ENCODE measurements at places on chromosomes 11 and 22.
A peak's percentile ranks its signal among the peaks of the same experiment; 100 is the strongest.

- DNase-seq, result peak; percentile 38
These were observed 3.5 kb upstream of the ELMOD1 start for GRCh38 chr11:107587306-107587979.

GRCh38 chr22:23233752-23234408 is 53.6 kb downstream of the BCR start:
- peak; percentile 79 for DNase-seq

- no peak for DNase-seq
These were observed 341 bp downstream of the NAALADL1 start for GRCh38 chr11:65058012-65058411.

DNA sequence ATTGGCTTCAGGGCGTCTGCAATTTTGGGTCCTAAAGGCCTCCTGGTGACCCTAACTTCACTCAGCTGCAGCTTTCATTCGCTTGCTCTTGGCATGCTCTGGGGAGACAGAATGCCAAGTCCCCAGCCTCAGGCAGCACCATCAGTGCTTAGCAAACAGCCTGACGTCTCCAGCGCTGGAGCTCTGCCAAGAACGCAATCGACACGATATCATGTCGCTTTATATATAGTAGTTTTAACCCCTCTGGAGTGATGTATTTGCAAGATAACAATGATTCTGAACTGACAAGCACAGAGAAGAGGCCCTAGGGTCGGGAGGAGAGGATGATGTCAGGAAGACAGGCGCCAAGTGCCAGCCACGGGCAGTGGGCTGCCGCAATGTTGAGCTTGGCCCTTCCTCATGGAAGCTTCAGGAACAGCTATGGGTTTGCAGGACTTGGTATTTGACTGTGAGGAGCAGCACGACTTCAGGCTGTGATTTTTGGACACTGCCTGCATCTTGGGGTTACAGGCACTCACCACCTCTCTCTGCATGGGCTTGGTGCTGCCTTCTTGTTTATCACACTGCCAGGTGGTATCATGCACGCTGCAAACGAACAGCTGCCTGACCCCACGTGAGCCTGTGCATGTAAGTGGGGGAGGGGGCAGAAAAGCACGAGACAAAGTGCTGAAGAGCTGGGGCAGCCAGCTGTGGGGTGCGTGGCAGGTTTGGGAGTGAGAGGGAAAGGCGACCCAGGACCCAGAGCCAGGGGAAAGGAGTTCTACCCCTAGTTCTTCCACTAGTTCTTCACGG is 26.1 kb downstream of the B3GAT1 start:
- no peak for DNase-seq

DNA sequence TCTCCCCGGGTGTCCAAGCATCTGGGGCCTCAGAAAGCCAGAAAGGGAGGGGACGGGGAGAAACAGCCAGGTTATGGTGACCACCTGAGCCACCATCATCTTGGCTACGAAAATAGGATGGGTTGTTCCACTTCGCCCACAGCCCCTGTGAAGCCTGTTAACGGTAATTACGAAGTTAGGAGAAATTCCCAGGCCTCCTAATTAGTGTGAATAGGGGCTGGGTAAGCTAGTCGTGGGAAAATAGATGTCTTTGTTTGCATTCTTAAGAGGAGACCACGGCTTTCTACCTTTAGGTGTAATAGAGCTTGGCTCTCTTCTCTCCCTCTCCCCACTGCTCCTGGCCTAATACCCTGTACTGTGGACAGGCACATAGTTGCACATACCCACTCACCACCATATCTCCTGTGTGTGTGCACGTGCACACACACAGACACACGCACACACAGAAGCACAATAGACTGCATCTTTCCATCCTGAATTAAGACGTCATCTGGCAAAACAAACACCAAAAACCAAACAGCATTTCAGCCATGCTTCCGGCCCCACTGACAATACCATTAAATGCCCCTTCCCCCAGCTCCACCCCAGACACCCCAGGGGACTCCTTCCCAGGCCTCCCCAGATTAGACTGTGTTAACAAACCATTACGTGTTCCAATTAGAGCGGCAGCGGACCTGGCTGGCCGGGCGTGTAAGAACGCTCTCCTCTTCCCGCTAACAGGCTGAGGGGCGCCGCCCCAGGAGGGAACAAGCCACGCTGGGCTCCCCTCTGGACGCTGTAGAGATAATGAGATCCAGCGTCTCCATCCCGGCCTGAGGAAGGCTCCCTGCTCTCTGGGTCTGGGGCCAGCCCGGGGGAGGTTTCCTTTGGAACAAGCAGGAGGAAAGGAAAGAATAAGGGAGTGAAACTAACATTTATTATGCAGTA is 72.8 kb downstream of the TP53I11 start:
- peak; percentile 76 for DNase-seq

DNA sequence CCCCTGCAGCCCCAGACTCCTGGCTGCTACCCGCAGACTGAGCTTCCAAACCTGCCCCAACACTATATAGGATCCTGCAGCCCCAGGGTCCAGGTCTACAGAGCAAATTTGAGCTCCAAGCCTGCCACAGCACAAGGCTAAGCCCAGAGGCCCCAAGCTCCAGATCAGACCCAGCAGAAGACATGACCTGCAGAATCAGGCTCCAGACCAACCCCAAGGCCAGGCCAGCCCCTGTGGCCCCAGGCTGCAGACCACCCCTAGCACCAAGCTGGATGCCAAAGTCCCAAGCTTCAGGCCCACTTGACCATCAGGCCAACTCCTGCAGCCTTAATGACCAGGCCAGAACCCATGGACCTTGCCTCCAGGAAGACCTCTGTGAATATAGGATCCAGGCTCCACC is 145.3 kb downstream of the DLG2 start:
- DNase-seq, result no peak

DNA sequence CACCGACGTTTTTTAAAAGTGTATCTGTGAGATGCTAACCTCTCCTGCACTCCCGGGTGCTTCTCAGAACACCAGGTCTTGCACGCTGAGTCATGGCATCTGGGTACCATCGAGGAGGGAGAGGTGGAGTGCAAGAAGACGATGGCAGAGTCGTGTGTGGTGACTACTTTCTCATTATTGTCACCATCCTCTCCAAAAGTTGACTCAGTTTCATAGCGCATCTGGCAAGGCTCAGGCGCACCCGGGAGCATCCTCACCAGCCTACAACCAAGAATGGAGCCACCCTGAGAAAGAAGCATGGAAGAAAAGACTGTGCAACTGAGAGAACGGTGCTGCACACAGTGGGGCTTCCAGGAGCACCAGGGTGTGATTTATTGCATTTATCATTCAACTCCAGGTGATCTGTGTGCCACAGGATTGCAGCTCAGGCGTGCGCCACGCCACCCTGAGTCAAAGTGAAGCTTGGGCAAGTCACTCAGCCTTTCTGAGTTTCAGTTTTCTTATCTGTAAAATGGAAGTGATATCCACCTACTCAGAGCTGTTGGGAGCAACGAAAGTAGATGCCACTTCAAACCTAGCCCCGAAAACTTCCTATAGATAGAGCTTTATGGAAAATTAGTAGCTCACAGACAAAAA is 65.4 kb downstream of the LINC01488 start:
- DNase-seq, result no peak

DNA sequence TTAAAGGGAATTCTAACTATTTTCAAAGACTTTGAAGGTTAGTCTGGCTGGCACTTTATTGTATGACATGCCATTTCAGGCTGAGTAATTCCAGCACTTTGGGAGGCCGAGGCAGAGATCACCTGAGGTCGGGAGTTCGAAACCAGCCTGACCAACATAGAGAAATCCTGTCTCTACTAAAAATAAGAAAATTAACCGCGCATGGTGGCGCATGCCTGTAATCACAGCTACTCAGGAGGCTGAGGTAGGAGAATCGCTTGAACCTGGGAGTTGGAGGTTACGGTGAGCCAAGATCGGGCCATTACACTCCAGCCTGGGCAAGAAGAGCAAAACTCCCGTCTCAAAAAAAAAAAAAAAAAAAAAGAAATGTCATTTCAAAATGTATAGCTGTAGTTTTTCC is 95.6 kb downstream of the RDX start:
- no peak for DNase-seq

GRCh38 chr22:29148826-29149225 is 56.9 kb upstream of the EMID1 start:
- no peak for DNase-seq

DNA sequence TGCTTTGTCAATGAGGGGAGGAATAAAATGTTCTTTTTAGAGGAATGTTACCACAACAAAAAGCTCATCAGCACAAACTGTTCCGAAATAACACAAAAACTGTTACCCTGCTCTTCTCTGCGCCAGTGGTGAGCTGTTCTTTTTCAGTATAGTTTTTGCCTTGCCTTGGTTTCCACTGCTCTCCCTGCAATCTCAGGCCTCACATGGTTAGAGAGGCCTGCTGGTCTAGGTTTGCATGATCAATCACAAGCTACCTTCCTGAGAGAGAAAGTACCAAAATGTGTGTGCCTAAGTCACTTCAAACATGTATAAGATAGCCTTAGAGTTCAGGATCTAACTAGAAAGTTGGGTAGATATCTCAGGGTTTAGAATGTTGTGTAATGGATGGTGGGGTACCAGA is 114.6 kb downstream of the STIM1 start:
- no peak for DNase-seq

DNA sequence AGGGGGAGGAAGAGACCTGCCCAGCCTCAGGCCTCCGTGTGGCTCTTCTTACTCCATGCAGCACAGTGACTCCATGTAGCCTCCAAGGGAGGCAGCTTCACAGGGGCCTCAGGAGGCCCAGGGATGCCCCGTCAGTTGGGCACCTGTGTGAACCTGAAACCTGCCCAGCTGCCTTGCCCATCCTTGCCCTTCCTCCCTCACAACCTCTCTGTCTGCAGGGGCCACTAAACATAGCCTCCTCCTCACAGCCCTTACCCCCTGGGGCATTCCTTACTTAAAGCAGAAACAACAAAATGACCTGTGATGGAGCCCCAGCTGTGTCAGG is 7.1 kb downstream of the LRRC32 start:
- DNase-seq, result no peak

DNA sequence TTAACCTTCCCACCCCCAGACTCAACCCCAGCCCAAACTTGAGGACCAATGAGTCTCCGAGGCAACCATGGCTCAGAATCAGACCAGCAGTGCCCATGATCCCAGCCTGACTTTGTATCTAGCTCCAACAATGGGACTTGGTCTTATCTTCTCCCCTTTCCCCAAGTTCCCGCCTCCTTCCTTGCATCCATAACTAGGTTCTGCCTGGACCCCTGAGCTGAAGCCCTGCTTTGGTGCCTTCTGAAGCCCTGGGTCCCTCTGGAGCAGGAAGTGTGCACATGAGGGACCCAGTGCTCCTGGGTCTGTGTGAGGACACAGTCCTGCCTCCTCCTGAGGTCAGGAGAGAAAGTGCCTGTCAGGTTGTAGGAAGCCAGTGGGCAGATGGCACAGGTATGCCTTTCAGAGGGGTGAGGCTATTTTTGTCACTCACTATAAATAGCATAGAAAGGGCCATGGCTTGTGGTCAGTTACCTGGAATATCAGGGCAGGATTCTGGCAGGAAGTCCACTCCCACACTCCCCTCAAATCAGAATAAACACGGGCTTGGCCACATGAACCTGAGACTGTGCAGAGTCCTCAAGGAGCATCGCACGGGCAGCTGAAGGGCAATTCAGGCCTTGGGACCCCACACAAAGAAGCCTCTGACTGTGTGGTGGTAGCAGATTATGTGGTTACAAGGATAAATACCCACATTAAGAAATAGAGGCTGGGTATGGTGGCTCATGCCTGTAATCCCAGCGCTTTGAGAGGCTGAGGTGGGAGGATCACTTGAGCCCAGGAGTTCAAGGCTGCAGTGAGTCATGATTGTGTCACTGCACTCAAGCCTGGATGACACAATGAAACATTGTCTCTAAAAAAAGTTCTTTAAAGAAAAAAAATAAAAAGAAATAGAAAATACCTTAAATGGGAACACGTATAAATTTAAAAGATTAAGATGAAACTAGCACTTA is 27.4 kb downstream of the RCN1 start:
- peak; percentile 78 for DNase-seq

- no peak for DNase-seq
These were observed 171.8 kb downstream of the DSCAML1 start for GRCh38 chr11:117625237-117625636.

DNA sequence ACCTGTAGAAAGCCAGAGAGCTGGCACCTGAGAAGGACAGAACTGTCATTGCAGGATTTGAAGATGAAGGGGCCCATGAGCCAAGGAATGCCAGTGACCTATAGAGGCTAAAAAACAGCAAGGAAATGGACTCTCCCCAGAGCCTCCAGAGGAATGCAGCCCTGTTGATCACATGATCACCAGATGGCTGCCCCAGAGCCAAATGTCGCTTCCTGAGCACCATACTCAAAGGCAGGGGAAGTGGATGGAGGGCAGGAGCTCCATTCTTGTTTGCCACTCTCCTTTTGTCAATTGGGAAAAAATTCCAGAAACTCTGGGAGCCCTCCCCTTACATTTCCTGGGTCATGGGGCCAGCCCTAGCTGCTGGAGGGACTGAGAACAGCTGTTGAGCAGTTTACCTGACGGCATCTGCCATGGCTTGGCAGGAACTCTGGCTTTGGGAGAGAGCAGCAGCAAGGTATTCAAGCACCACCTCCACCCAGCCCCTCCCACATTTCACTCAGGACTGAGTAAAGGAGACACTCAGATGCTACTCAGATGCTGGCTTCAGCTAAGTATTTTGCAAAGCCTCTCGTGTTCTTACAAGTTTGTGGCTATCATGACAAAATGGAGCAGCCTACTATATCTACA is 46.9 kb downstream of the DKK3 start:
- DNase-seq, result no peak

- no peak for DNase-seq
These were observed 38.1 kb upstream of the LDLRAD3 start for GRCh38 chr11:35905646-35906276.

- DNase-seq, result no peak
These were observed 73.6 kb downstream of the DSCAML1 start for GRCh38 chr11:117723277-117724024.

- DNase-seq, result peak; percentile 51
These were observed 26.1 kb downstream of the ABTB2 start for GRCh38 chr11:34331736-34332135.

DNA sequence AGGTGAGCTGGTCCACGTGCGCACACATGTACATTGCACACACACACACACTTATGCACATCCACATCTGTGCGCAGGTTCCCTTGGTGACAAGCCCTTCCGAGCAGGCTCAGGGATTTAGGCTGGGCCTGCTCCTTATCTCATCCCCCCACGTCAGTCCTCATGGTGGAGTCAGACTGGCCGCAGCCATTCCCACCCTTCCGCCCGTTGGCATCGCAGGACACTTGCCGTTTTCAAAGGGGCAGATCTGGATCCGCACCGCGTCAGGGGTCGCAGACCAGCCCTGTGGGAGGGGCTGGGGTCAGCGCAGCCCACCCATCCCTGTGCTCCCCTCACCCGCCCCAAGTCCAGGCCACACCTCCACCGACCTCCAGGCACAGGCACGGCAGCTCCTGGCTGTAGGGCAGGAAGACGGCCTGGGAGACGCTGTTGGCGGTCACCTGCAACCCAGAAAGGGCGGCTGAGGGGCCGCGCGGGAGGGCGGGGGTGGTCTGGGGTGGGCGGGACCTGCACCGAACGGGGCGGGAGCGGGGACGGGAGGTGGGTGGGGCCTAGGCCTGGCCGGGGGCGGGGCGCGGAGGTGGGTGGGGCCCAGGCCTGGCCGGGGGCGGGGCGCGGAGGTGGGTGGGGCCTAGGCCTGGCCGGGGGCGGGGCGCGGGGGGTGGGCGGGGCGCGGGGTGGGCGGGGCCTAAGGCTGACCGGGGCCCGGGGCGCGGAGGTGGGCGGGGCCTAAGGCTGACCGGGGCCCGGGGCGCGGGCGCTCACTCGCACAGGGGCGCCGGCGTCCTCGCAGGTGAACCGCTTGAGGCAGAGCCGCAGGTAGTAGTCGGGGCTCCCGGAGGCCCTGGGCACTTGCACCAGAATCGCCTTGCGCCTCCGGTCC is 13.3 kb downstream of the IL17REL start:
- no peak for DNase-seq

GRCh38 chr11:44382656-44383240 is 72.8 kb upstream of the ALX4 start:
- no peak for DNase-seq

- DNase-seq, result no peak
These were observed 42.0 kb downstream of the CDKN1C start for GRCh38 chr11:2843551-2843950.

All from fibroblast of skin of back (primary cell).